ENCODE measurements at places on chromosomes 2 and 18. TPM values are rescaled to one million over a fixed set of nuclear protein-coding genes. Genes with fewer than 3 reads are reported as not detected.

FAM110C gene
- 0.13 TPM for total RNA-seq

GPR75 gene
- 2.5 TPM for total RNA-seq

FAM237A gene
- total RNA-seq: not detected

IKZF2 gene
- 0.44 TPM for total RNA-seq

CD207 gene
- not detected for total RNA-seq

DNA sequence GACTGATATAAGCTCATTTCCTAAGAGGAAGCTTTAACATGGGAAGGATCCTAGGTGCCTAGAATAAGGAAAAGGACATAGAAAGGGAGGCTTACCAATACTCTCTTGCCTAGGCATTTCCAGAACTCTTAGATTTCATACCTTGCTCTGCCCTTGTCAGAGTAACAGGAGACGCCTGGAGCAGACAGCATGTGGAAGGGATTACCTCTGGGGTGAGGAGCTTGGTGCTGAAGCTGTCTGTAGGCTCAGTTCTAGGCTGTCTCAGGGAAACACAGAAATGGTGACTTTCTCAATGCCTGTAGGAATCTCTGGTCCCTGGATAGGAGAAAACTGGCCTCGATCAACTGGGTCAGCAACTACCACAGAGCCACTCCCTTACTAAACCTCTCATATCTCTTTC, 150.0 kb downstream of the SLC4A3 start:
- H3K36me3 ChIP-seq: no peaks in the 10 kb centered on the region
- no peak for DNase-seq
- H3K27me3 ChIP-seq: no peaks in the 10 kb centered on the region
- no peaks in the 10 kb centered on the region for H3K4me1 ChIP-seq

DNA sequence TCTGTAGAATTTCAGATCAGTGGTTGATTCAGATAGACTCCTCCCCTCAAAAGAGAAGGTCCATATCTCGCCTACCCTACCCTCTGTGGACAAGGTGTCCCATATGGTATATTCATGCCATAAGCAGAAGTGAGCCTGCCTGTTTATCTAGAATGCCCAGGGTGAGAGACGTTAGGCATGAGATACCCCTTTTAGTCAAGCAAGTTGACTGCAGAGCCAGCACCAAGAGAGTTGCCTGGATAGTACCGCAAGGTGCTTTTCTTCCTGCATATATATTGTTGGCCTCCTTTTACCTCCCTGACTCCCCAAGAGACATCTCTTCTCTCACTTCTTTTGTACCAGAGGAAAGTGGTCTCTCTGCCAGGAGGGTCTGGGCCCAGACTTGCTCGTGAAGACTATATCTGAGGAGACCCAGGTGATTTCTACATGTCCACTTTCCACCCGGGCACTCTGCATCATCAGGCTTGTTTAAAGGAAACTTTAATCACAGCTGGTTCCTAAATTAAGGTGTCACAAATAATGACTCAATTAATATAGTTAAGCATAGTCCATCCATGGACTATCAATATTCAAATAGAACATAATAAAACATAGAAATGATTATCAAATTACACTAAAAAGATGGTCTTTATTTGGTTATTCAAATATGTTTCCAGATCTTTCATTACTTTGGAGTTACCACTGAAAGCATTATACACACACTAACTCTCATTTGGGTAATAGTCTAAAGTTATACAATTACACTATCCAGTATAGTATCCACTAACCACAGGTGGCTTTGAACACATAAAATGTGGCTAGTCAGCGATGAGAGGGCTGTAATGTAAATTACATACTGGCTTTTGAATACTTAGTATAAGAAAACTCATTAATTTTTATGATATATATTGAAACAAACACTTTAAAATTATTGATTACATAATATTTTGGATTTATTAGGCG, 4.1 kb downstream of the ITGA4 start:
- H3K27ac ChIP-seq: no peak overlapping the region
- H3K27me3 ChIP-seq: no peaks in the 10 kb centered on the region
- no peak for DNase-seq
- no peaks in the 10 kb centered on the region for H3K4me1 ChIP-seq
- H3K36me3 ChIP-seq: no peaks in the 10 kb centered on the region

- H3K27me3 ChIP-seq: no peaks in the 10 kb centered on the region
- DNase-seq: no peak
- H3K4me1 ChIP-seq: no peaks in the 10 kb centered on the region
Measured at GRCh38 chr2:223270548-223270947, 218.6 kb downstream of the KCNE4 start.

DNA sequence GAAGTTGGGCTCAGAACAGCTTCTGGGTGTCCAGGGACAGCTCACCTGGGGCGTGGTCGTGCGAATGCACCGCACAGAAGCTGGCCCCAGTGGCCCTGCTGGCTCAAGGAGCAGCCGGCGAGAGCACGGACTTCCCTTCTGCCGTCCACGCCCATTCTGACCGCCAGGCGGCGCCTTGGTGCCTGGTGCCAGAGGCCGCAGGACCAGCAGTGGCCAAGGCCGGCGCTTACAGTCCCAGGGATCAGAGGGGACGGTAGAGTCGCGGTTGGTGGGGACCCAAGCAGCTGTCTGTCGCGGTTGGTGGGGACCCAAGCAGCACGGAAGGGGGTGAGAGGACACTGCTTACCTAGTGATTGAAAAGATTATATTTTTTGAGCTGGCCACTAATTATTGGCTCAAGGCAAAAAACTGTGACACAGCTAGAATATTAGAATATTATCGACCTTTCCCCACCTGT, 25.7 kb downstream of the NPPC start:
- H3K36me3 ChIP-seq: no peaks in the 10 kb centered on the region
- H3K27ac ChIP-seq: no peak overlapping the region
- H3K27me3 ChIP-seq: no peaks in the 10 kb centered on the region
- H3K4me1 ChIP-seq: 0 out of 2 replicates have a peak, but pooled peaks cover 6% of the 10 kb centered on the region
- no peak overlapping the region for H3K4me3 ChIP-seq

- H3K36me3 ChIP-seq: no peaks in the 10 kb centered on the region
- 0 out of 2 replicates have a peak, but pooled peaks cover 3% of the 10 kb centered on the region for H3K4me1 ChIP-seq
- no peak overlapping the region for H3K27ac ChIP-seq
Measured at GRCh38 chr2:55493220-55493619, 26.3 kb upstream of the CFAP36 start.

- H3K4me1 ChIP-seq: no peaks in the 10 kb centered on the region
- H3K27ac ChIP-seq: no peak overlapping the region
- H3K36me3 ChIP-seq: no peaks in the 10 kb centered on the region
- DNase-seq: no peak
- peaks cover 20% of the 10 kb centered on the region for H3K27me3 ChIP-seq
- no peak overlapping the region for H3K4me3 ChIP-seq
Measured at GRCh38 chr18:79790996-79791972, 6.5 kb upstream of the KCNG2 start.

DNA sequence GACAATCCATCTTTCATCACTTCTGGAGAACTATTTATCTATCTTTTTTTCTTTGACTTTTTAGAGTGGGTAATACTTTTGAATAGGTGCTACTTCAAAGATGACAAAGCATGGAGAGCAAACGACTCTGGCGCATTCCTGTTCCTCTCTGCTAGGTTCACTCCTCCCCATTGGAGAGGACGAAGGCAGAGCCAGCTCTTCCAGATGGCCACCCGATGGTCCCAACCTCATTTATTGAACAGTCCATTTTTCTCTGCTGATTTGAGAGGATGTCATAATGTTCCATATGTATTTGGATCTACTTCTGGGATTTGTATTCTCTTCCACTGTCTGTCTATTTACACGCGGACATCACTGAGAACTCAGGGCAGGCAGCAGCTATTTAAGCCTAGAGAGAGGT, 284.3 kb upstream of the CXCR4 start:
- no peak overlapping the region for H3K27ac ChIP-seq
- no peak overlapping the region for H3K4me3 ChIP-seq
- DNase-seq: no peak
- no peaks in the 10 kb centered on the region for H3K36me3 ChIP-seq
- H3K4me1 ChIP-seq: no peaks in the 10 kb centered on the region
- peaks cover 7% of the 10 kb centered on the region for H3K27me3 ChIP-seq

DNA sequence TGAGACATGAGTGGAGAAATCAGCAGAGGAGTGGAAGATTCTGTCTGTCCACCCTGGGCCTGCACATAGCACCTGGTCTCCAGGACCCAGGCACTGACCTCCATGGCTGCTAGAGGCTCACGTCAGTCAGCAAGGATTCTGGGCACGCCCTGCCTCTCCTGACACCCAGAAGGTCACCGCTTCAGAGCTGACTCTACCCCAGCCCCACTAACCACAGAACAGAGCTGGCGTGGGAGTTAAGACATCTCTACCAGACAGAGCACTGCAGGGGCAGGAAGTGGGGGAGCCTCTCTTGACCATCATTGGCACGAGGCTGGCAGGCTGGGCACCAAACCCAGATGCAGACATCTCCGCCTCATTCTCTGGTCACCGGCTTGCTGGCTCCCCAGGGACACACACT, 3.0 kb downstream of the ADCY3 start:
- H3K36me3 ChIP-seq: no peaks in the 10 kb centered on the region
- no peak overlapping the region for H3K4me3 ChIP-seq
- H3K27ac ChIP-seq: no peak overlapping the region
- no peak for DNase-seq

- H3K4me1 ChIP-seq: peaks cover 32% of the 10 kb centered on the region
- no peaks in the 10 kb centered on the region for H3K36me3 ChIP-seq
- no peaks in the 10 kb centered on the region for H3K27me3 ChIP-seq
- DNase-seq: no peak
- no peak overlapping the region for H3K4me3 ChIP-seq
Measured at GRCh38 chr2:241774419-241775222, 2.0 kb upstream of the GAL3ST2 start.

DNA sequence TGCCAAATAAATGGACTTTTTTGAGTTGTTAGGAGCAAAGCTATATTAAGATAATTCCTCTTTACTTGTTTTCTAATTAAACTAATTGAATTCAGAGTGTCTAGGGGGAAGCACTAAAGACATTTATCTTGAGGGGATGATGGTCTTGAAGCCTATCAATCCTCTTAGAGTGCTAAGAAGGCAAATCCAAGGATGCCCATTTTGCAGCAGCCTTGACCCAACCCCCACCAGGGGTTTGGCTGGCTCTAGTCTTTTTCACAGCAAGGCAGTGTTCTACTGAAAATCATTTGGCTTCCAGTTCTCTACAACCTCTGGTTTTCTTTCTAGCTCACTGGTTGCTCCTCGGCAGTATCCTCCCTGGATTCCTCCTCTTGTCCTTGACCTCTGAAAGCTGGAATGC, 6.5 kb upstream of the RAX start:
- no peak overlapping the region for H3K27ac ChIP-seq
- H3K4me1 ChIP-seq: no peaks in the 10 kb centered on the region
- H3K36me3 ChIP-seq: no peaks in the 10 kb centered on the region
- DNase-seq: no peak

All from Panc1 (cell line).